ENCODE measurements at places on chromosomes 3 and 15.

- no peak for DNase-seq
Observed at GRCh38 chr3:45118615-45119071, 27.5 kb downstream of the CDCP1 start.

- no peak for DNase-seq
Observed at GRCh38 chr3:139482206-139482605, 5.9 kb upstream of the RBP2 start.

- DNase-seq: no peak
Observed at GRCh38 chr3:73832426-73832825, 207.7 kb upstream of the PDZRN3 start.

GRCh38 chr3:178382449-178383061 is 153.7 kb upstream of the KCNMB2 start:
- DNase-seq: no peak

GRCh38 chr15:59952960-59953359 is 51.2 kb upstream of the FOXB1 start:
- DNase-seq: no peak

DNA sequence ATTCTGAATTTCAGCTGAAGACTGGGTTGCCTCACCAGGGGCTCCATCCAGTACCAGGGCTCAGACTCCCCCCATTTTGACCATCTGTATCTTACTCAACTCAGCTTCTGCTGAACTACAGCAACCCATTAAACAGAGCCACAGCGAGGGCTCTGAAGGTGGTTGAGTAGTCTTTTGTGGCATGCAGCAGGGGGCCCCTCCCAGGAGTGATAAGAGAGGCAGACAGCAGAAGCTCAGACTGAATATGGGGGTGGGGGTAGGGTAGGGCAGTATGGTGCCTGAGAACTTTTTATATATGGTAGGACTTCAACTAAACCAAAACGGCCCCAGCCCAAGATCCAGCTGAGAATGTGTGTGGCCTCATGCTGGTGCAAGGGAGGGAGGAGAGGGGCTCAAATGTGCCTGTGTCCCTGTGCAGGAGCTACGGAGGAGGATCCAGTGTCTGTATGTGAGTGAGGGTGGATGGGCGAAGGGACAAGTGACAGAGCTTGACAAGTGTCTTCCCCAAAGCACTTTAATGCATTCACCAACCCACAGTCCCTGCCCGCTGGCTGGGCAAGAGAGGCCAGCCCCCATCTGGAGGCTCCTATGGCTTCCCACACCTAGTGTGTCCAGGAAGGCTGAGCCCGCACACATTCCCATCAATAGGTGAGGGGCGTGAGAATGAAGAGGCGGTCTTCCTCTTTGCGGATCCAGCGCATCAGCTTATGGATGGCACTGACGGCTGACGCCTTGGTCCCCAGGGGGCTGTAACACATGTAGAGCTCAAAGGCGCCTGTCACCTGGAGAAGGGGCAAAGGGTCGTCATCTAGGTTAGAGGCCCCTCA is 4.9 kb upstream of the MST1R start:
- DNase-seq: no peak

DNA sequence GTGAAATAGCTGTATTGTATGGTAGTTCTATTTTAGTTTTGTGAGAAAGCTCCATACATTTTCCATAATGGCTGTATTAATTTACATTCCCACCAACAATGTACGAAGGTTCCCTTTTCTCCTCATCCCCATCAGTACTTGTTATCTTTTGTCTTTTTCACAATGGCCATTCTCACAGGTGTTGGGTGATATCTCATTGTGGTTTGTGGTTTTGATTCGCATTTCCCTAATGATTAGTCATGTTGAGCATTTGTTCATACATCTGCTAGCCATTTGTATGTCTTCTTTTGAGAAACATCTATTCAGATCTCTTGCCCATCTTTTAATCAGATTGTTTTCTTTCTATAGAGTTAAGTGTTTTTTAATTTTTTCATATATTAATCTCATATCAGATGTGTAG is 931.9 kb downstream of the IGSF11 start:
- DNase-seq: no peak

DNA sequence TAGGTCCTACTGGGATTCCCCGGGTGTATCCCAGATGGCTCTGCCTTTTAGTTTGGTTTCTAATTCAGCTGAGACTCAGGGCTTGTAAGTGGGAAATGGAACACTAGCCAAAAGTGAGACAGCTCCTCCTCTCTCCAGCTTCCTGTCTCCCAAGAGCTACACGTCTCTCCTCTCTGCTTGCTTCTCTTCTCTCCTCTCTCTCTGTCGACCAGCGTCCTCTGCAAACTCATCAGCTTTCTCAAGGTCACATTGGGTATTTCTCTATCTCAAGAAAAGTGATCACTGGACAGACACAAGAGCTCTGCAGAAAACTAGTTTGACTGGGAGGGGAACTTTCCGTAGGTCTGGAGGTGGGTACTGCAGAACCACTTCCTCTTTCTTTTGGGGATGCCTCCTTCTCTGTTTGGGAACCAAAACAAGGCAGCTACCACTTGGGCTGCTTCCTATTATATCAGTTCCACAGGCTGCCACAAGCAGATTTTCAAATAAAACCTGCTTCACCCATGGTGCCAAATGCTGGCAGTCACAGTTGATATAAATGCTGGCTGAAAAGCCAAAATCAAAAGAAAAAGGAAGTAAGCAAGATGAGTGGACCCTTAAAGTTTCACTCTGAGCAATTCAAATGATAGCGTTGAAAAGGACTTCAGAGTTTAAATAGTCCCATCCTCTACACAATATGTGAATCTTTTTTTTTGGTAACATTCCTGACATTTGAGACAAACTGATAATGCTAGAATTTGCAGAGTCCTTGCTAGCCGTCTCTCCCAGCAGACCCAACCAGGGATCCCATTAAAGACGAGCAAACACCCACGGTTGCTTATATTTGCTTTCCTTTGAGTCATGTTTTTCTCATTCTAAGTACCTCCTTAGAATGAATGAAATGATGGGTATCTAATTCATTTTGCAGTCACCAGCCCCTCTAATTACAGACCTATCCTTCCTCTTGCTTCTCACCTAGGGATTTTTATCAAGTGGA is 7.2 kb upstream of the DYNC1LI1 start:
- no peak for DNase-seq

DNA sequence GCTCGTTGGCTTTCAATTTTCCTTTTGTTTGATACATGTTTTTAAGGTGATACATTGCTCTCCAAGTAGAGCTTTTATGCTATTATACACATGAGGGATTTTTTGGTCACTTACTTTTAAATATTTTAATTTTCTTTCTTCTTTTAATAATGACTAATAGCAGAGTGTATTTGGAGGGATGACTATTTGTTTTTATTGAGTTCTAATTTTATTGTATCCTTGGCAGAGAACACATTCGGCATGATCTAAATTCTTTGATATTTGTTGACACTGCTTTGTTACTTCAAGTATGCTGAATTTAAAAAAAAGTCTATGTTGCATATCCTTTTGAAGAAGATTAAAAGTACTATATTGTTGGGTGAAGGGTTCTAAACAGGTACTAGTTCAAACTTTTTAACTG is 149.9 kb upstream of the PDZRN3 start:
- no peak for DNase-seq

DNA sequence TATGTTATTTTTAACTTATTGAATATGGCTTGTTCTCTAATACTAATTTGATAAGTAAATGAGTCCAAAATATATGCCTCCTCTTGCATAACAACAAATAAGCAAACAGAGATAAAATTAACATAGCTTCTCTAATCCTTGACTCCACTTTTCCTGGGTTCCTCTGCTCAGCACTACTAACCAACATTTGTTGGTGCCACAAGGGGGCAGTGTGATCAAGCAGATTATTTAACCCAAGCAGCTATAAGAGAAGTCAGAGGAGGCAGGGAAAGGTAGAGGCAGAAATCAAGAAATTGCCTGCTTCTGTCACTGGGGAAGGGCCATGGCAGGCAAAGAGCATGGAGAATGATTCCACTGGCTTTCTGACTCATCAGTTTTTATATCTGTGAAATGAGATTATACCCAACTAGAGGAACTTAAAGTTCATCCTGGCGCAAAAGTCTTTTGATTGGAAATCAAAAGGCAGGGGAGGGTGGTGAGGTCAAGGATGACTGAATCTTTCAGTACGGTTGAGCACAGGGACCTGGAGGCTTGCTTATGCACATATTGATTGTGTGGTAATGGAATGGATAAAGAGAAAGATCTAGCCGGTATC is 152.2 kb downstream of the IGSF11 start:
- peak; percentile 17 for DNase-seq

- no peak for DNase-seq
Observed at GRCh38 chr3:64242435-64242834, 17.2 kb upstream of the PRICKLE2 start.

- DNase-seq: no peak
Observed at GRCh38 chr3:116449546-116450350, 4.5 kb upstream of the LSAMP start.

- DNase-seq: no peak
Observed at GRCh38 chr3:66361356-66361755, 139.5 kb downstream of the LRIG1 start.

DNA sequence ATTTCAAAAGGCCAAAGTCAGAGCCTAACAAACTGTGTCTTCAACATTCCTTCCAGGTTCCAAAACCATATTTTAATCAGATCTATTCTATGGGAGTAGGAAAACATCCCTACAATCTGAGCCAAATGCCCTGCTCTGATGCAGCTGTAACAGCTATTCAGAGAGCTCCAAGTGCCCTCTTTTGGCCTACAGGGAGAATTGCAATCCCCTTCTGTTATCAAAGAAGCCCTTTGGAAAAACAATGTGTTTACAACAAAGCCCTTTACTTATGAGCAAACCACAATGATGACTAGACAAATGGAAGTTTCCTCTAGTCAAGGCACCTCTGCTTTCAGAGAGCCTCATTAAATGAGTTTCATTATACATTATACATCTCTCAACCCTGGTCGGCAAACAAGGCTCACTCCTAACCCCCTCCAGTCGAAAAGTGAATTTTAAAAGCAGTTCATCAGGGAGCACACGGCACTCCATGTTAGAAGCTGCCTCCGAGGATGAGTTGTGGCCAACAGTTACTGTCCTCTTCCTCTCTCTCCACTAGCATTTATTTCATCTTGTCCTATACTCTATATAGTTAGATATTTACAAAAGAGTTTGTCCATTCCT is 42.6 kb upstream of the TMCO5A start:
- DNase-seq: no peak

DNA sequence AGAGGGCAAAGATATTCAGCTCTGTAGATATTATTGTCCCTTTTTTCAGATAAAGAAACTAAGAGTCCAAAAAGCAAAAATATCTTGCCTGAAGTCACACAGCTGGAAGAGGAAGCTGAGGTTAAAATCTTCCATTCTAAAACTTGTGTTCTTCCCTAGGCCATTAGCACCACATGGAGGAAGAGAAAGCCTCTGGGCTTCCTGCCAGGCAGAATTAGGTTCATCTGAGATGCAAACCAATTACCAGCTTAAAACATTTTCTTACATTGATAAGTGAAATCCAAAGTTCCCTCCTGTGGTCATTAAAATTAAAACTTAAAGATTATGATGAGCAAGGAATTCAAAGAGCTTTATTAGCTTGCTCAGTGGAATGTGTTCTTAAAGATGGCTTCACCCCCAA is 235.3 kb upstream of the SETMAR start:
- no peak for DNase-seq

GRCh38 chr15:28105224-28105791 is 6.2 kb upstream of the OCA2 start:
- DNase-seq: no peak

GRCh38 chr3:61924090-61924735 is 362.8 kb downstream of the PTPRG start:
- no peak for DNase-seq

GRCh38 chr15:35693286-35693685 is 147.3 kb upstream of the DPH6 start:
- DNase-seq: no peak

- DNase-seq: no peak
Observed at GRCh38 chr3:149703466-149703865, 45.6 kb upstream of the WWTR1 start.

DNA sequence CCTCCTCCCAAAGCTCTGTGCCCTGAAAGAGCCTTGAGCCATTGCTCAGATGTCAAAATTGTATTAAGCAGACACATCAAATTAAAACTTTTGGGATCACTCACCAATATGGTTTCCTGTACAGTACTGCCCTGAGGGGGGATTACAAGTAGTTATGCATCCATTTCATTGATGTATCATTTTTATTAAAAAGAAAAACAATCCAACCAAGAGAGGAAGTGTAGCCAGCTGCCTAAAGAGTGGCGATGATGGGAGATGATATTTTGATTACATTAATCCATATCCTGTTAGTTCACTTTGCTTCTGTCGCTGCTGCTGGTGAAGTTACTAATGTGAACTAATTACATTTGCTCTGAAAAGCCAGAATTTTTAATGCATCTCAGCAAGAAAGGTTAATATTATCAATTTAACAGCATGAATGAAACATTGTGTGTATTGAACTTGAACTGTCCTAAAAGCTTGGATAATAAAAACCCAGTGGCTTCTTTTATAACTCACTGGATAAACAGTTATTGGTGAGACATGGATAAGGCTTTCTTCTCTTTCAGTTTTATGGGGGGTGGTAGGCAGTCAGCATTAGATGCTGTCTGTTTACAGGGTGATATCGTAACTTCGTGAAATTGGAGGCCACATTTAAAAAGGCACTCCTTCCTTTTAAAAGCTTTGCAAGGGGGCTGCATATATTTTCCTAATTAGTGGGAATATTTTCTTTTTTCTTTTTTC is 87.7 kb downstream of the IGF1R start:
- DNase-seq: no peak

- peak; percentile 3 for DNase-seq
Observed at GRCh38 chr3:141412087-141412935, 44.0 kb downstream of the ZBTB38 start.

GRCh38 chr3:4044619-4045018 is 245.4 kb downstream of the LRRN1 start:
- DNase-seq: no peak
